Occipital lobe (tissue), 3 donors: ENCODE measurements at places on chromosomes 1 and 21.

GRCh38 chr1:229133811-229134210, 137.1 kb upstream of the RAB4A start:
- no peak for DNase-seq

- no peak for DNase-seq
These were observed 24.8 kb downstream of the CCSAP start for GRCh38 chr1:229318056-229318455.

DNA sequence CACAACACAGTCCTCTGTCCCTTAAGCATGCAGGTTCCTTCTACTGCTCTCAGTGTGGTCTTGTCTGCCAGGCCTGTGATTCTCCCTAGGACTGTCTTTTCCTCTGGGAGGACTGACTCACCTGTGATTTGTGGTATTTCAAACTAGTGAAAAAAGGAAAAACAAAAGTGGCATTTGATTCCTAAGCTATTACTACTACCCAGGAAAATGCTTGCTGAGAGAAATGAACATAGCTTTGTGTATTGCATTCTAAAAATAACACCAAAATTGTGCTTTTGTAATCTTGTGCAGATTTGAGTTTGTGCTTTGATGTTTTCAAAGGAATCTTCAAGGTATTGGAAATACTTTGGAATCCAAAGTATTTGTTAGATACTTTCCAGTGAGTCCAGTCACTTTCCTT, 57.0 kb downstream of the GPR161 start:
- no peak for DNase-seq

- peak; percentile 52 for DNase-seq
These were observed at the start of gene ILDR2 for GRCh38 chr1:166975361-166976129. Gene ILDR2, minus strand, starts transcription at chr1:166975540. Its CDS starts 272 bp downstream, at chr1:166975268.

GRCh38 chr1:230822092-230822581, 46.2 kb downstream of the C1orf198 start:
- DNase-seq = no peak

DNA sequence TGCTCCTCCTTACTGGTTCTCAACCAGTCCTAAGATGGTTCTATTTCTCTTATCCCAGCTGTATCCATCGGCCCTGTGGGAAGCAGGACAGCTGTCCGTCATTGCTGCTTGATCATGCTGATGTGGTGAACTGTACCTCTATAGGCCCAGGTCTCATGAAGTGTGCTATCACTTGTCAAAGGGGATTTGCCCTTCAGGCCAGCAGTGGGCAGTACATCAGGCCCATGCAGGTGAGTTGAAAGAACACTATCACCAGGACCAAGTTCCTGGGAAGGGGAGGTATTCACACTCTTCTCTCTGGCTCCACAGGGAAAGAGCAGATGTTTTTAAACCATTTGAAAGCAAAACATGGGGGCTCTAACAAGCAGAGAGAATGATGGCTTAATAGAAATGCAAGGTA, 302.6 kb downstream of the PAPPA2 start:
- DNase-seq = no peak

GRCh38 chr21:46570119-46570518, 34.8 kb downstream of the S100B start:
- DNase-seq = no peak

GRCh38 chr1:225388372-225388771, 39.5 kb downstream of the LBR start:
- DNase-seq = no peak

GRCh38 chr1:29793653-29794348, 557.5 kb downstream of the PTPRU start:
- DNase-seq = no peak

GRCh38 chr21:44778499-44778911, 23.1 kb downstream of the UBE2G2 start:
- DNase-seq = no peak
